Islet precursor cell (in vitro differentiated cells): ENCODE measurements at places on chromosomes 3 and 15.

GRCh38 chr15:41660235-41661077 lies at the start of gene MGA:
Gene MGA, plus strand, starts transcription at chr15:41660405.
- DNase-seq = peak; percentile 96

- DNase-seq = no peak
These were observed 3.3 kb upstream of the P2RY12 start for GRCh38 chr3:151387842-151388241.

DNA sequence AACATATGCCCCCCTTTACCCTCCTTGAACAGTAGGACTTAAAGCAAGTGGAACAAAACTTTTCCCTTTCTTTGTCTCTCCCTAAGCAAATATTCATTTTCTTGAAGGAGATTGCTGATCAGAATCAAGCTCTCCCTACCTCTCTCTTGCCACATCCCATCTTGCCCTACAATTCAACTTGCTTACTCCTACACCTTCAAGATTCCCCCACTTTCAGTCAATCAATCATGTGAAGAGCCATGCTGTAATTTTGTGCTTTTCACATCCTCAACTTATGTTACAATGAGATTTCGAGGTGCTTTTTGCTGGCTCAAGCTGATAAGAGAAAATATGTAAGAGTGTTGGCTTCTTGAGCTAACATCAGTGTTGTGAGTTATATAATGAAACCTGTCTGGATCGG lies 662.9 kb downstream of the NLGN1 start:
- no peak for DNase-seq

DNA sequence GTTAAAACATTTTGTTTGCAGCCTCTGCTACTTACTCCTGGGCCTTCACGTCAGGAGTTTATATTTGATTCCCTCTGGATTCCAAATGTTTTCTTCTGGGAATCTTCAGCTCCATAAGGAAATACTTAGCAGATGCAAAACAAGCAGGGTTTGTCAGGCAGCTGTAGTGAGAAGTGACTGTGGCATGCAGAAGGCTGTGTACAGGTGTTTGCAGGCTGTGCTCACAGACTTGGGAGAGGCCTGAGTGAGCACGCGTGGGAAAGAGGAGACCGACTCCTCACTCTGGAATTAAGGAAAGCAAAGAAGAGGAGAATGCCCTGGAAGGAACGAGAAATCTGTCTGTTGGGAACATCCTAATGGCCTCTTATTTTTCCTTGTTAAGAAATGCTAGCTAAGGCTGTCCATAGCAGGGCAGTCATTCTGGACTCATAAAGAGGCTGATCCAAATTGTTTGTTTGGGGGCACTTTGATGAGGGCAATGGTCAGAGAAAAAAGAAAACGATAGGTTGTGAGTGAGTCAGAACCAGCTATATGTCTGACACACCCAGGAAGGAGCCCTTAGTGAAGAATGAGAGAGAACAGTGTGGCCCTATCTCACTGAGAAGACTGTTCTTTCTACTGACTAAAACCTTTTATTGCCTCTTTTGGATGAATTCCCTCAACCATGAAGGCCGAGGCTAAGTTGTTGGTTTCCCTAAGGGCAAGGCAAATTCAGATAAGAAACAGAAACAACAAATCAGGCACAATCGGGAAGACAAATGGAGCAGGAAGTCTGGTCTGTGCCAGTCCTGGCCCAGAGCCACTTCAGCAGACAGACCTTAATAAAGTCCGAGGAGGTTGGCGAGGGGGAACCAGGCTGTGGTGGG lies 82.6 kb downstream of the TGFBR2 start:
- DNase-seq = peak; percentile 86

DNA sequence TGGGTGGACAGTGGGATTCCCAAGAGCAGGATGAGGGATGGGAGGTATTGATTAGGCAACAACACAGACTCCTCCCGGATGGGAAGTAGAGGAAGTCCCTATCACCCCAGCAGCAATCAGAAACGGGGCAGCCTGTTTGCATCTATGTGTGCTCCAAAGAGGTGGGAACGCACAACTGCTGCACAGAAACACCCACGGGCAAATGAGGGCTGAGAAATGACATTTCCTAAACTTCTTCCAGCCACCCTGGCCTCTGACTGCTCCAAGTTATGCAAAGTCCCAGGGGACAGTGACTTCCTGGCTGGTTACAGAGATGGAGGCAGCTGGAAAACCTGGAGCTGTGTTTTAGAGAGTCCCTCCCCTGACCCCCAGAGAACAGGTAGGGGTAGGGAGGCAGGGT lies 42.6 kb downstream of the HCN4 start:
- peak; percentile 35 for DNase-seq

- DNase-seq = no peak
These were observed 556.9 kb downstream of the IGSF11 start for GRCh38 chr3:118477768-118478167.
